ENCODE measurements at places on chromosomes 16 and 17. TPM values are rescaled to one million over a fixed set of nuclear protein-coding genes. Genes with fewer than 3 reads are reported as not detected.

The SEPTIN1 gene
- not detected for total RNA-seq

The HSPB9 gene
- not detected for total RNA-seq

The PNPO gene
- total RNA-seq = 96.8 TPM

The NPIPA3 gene
- total RNA-seq = 0.74 TPM

The CMTM2 gene
- not detected for total RNA-seq

The ZACN gene
- total RNA-seq = not detected

The ZNF23 gene
- 4.8 TPM for total RNA-seq

The MBTD1 gene
- total RNA-seq = 12.0 TPM

The MPO gene
- total RNA-seq = not detected

The OR2C1 gene
- total RNA-seq = not detected

The NETO2 gene
- 33.0 TPM for total RNA-seq

The AKAP10 gene
- 11.4 TPM for total RNA-seq

The TP53TG3B gene
- total RNA-seq = not detected

The FBXO39 gene
- total RNA-seq = not detected

The CDC6 gene
- total RNA-seq = 68.1 TPM

The GUCY2D gene
- total RNA-seq = not detected

The RHBDF1 gene
- total RNA-seq = 11.8 TPM

The RAB26 gene
- total RNA-seq = 9.5 TPM

The KRTAP4-3 gene
- not detected for total RNA-seq

The MRPS23 gene
- total RNA-seq = 71.5 TPM

The CCT6B gene
- total RNA-seq = not detected

The KRT27 gene
- total RNA-seq = not detected

The GABARAPL2 gene
- total RNA-seq = 16.3 TPM

The DNAH17 gene
- 0.41 TPM for total RNA-seq

The TUBG1 gene
- 74.8 TPM for total RNA-seq

The CSH2 gene
- not detected for total RNA-seq

The AIPL1 gene
- not detected for total RNA-seq

The LPO gene
- total RNA-seq = not detected

The TCAP gene
- not detected for total RNA-seq

The CTRB2 gene
- total RNA-seq = not detected

The NECAB2 gene
- total RNA-seq = 0.81 TPM

The DYNLRB2 gene
- not detected for total RNA-seq

The TVP23B gene
- total RNA-seq = 69.6 TPM

The ITGAX gene
- 9.7 TPM for total RNA-seq

The CRYBA1 gene
- total RNA-seq = not detected
